ENCODE measurements at places on chromosomes 12 and 14.
A peak's percentile ranks its signal among the peaks of the same experiment; 100 is the strongest.

GRCh38 chr14:100702590-100702989 lies 24.1 kb upstream of the DLK1 start:
- DNase-seq, result no peak

GRCh38 chr14:52044791-52045522 lies 23.9 kb downstream of the NID2 start:
- peak; percentile 71 for DNase-seq

GRCh38 chr12:122951979-122952892 lies 14.0 kb downstream of the ABCB9 start:
- no peak for DNase-seq

GRCh38 chr12:132568301-132568700 lies 42.1 kb downstream of the LRCOL1 start:
- DNase-seq, result no peak

GRCh38 chr12:105616971-105617540 lies 286.6 kb downstream of the C12orf75 start:
- DNase-seq, result no peak

DNA sequence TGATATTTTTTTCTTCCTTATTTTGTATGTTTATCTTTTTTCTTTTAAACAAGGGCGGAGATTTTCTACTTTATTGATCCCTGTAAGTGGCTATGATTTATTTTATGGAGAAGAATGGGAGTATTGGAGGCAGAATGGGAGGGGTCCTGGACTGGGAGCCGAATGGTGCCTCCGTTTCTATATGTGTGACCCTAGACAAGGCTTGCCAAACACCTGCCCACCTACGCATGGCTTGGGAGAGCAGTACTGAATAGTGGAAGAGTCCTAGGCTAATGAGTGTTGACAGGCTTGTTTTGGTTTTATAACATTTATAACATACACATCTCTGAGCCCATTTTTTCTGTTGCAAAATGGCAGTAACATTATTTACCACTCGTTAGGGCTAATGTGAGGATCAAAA lies 29.0 kb downstream of the STK38L start:
- no peak for DNase-seq

DNA sequence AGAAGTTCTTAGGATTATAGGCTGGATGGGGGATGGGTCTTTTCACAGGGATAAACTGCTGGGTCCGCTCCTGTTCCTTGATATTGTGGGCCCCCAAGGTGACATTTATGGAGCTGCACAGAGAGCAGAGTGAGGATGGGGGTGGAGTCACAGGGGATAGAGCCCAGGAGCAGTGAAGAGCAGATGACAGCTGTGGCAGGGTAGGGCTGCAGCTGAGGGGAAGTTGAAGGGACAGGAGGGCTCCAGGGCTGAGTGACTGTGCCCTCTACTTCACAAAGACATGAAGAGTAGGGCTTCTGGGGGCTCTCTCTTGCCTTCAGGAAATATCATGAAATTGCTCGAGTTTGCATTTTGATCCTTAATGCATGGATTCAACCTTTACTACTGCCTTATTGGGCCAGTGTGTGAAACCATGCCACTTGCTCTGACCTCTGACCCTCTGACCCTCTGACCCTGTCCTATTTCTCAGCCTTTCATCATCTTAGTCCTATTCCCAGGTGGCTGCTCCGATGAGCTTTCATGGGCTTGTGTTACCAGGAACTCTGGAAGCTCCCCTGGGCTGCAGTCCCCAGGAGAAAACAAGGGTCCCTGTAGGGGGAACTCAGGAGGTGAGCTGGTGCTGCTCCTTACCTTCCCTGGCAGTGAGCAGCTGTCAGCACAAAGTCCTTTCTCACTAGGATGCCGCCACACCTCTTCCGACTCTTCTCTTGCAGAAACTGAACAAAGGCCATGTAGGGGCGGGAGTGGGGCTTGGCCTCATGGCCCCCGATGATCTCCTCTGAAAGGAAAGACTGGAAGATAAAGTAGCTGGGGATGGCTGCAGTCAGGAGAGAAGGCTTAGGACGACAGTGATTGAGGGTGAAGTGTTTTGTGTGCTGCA lies 1.6 kb downstream of the GZMH start:
- no peak for DNase-seq

- no peak for DNase-seq
These were observed 127.2 kb downstream of the RBM19 start for GRCh38 chr12:113838896-113839295.

- DNase-seq, result no peak
These were observed 44.4 kb downstream of the DYRK2 start for GRCh38 chr12:67692966-67693365.

DNA sequence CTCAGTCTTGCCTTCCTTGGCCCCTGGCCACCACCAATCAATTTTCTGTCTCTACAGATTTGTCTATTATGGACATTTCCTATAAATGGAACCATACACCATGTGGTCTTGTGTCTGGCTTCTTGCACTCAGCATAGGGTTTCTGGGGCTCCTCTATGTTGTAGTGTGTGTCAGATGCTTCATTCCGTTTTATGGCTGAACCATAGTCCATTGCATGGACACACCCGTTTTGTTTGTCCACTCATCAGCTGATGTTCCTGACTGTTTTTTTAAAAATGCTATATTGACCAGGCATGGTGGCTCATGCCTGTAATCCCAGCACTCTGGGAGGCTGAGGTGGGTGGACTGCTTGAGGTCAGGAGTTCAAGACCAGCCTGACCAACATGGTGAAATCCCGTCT lies 21.0 kb downstream of the ARL6IP4 start:
- no peak for DNase-seq

GRCh38 chr14:101859538-101859902 lies 98.0 kb downstream of the PPP2R5C start:
- no peak for DNase-seq

GRCh38 chr12:39990122-39991101 lies 115.5 kb downstream of the SLC2A13 start:
- no peak for DNase-seq

GRCh38 chr12:91887957-91888356 lies 257.7 kb downstream of the BTG1 start:
- DNase-seq, result no peak

GRCh38 chr12:132275110-132275531 lies 54.3 kb downstream of the GALNT9 start:
- DNase-seq, result no peak

- no peak for DNase-seq
These were observed 93.6 kb downstream of the TNFAIP2 start for GRCh38 chr14:103216857-103217256.
